CD8-positive, alpha-beta T cell (primary cell): ENCODE measurements at places on chromosomes 5 and 9.

GRCh38 chr5:125412561-125413495 is 666.4 kb upstream of the ZNF608 start:
- no peak for DNase-seq

GRCh38 chr5:159440968-159441367 is 110.7 kb upstream of the IL12B start:
- no peak for DNase-seq

DNA sequence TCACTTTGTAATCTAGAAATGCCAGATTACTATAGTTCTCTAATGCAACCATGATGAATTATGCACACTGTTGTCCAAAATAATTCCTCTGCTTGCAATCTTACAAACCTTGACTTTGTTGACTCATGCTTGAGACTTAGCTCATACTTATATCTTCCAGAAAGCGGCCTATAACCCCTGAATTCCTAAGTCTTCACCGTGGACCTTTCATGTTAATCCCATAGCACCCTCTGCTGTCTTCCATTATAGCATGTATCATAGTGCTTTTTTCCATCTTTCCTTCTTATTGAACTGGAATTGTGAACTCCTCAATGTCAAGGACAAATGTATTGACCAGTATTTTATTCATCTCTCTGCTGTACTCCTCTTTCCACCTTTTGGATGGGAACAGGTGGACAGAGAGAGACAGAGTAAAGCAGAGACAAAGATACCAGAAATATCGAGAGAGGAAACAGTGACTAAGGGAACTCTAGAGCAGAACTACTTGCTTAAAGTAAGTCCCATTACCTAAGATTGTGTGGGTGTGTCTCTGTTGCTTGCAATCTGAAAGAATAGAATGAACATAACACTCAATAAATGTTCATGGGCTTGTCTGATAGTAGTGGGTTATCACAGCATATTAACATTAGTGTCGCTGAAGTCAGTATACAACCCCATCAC is 110.0 kb downstream of the LURAP1L start:
- DNase-seq, result no peak

DNA sequence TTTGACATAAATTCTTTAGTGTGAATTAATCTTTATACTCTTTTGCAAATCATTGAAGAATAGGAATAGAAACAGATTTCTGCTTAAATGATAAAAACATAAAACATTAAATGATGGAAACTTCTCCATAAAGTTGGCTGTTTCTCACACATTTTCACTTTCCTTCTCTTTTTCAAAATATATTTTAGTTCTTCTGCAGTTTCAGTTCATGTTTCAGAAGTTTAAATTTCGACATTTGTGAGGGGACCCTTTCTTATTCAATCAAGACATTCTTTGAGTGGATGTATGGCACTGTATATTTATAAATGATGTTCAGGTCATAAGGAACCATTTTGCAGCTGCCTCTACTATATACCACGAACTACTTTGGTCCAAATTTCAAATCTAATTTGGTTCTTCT is 34.6 kb downstream of the TNFAIP8 start:
- no peak for DNase-seq

- DNase-seq, result peak; percentile 93
Observed at GRCh38 chr5:1799602-1800471, at the start of gene MRPL36. Gene MRPL36 (minus strand): TSS chr5:1799837. CDS start chr5:1798935, 902 bp downstream.

GRCh38 chr5:15510092-15510491 is 10.1 kb downstream of the FBXL7 start:
- DNase-seq, result no peak

- DNase-seq, result no peak
Observed at GRCh38 chr5:144275329-144275728, 104.7 kb downstream of the KCTD16 start.
